NCI-H774 (cell line): ENCODE measurements at places on chromosomes 13 and 19.

DNA sequence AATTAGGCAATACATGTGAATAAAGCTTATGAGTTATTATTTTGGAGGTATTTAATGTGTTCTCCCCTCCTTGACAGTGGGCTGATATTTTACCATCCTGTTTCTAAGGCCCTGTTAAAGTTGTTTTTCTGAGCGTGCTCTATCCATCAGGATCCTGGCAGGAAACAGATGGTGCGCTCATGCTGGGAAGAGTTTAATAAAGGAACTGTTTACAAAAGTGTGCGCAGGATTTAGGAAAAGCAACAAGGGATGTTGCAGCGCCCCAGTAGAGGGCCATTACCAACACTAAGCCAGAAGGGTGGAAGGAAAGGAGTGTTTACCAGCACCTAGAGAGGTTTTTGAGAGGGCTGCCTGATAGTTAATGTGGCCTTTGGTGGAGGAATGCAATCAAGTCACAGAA lies 374.5 kb downstream of the KCNRG start:
- DNase-seq: peak; percentile 12

DNA sequence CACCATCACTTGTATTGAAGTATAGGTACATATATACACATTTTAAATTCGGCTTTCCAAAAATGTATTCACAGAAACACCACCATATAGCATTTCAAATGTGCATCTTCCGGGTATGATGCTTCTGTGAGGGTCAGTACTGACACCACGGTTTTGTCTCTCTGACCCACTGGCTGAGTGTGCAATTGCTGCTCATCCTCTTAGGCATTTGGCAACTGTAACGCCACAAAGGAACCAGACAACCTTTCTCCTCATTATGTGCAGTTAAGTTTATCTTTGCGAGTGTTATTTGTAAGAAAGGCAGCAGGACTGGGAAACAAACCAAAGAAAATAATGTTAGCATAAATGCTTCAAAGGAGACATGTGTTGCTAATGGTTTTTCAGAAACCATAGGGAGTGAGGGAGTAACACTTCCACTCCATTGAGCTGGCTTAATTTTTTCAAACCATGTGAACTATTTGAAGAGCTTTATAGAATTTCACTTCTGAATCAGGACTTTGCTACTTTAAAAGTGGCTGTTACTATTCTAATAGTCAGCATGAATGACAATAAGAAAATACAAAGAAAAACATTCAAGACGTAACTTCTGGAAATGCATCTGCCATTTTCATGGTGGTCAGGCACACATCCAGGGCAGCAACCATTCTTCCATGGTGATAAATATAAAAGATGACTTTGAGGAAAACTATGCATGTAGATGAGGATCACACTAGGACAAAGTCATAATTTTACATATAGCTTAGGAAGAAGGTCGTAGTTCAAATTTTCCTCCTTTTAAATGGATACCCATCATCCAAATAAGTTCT lies 423.3 kb downstream of the MZT1 start:
- no peak for DNase-seq

GRCh38 chr13:25455146-25455545 lies 83.4 kb downstream of the ATP8A2 start:
- DNase-seq: no peak

DNA sequence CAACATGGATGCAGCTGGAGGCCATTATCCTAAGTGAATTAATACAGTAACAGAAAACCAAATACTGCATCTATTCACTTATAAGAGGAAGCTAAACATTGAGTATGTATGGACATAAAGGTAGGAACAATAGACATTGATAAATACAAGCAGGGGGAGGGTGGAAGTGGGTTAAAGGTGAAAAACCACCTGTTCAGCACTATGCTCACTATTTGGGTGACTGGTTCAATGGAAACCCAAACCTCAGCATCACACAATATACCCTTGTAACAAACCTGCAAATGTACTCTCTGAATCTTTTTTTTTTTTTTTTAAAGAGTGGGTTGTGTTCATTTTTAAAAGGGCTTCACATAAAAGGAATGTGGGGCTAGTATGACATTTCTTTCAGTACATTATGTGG lies 26.9 kb upstream of the CPB2 start:
- DNase-seq: no peak

DNA sequence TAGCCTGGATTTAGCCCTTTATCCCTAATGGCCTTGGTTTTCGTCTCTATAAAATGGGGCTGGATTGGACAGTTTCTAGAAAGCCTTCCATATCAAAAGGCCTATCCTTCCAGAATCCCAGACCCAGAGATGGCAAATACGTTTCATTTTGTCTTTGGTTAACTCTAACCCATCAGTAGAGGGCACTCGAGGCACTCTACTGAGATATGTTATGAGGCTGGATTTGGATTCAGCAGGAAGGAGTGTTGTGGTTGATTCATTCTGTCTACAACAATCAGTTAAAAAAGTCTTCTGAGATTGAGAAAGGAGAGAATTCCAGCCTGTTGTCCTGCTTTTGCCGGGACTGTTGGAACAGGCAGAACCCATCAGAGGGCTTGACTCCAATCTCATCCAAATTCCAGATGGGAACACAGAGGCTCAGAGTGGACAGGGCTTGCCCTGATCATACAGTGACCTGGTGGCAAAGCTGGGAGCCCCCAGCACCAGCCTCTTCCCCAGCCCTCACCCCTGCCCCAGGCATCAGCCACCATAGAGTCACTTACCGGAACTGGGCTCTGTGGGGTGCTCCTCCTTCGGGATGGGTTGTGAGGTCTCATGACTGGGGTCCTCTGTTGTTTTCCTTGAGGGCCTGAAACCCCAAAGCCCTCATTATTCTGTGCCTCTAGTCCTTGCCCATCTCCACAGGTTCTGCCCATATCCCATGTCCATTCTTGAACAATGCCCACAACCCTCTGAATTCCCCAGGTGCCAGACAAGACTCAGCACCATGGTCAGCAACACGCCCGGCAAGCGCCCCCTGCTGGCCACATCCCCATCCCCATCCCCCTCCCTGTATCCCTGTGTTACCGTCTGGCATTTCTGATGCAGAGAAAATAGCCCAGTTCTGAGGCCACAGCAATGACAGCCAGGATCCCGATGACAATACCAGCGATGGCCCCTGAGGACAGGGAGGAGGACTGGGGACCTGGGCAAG lies 12.3 kb upstream of the ZNF180 start:
- no peak for DNase-seq

DNA sequence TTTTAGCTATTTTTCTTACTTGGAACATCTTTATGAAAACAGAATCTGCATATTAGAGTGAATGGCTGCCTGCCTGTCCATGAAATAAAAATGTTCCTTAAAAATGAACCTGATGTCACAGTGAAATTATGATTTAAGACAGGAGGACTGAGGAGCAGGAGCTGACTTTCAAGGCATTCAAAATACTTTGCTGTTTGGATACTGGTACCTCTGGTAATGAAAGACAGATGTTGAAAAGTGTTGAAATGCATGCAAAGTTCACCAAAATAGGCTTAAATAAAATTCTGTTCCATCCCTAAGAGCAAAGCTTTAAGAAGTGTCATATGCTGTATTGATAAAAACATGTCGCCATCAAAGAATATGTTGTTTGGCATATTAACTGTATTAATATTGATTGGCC lies 1.7 kb downstream of the ARHGEF7 start:
- no peak for DNase-seq

GRCh38 chr13:62997696-62998095 lies 1582.0 kb upstream of the PCDH20 start:
- no peak for DNase-seq

DNA sequence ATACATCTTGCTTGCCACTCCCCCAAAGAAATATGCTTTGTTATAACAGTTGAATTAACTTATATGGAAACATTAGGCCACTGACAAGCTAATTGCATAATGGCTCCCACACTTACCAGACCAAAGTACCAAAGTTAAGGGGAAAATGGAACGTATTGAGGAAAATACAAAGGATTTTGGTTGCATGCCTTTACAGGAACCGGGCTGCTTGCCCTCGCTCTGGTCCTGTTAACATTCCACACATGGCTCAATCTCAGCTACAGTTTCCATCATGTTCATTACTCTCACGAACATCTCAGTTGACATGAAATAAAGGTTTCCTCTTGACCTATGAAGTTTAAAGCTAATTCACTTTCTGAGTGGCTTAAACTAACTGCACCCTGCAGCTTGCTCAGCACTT lies 220.7 kb upstream of the RXFP2 start:
- DNase-seq: no peak

DNA sequence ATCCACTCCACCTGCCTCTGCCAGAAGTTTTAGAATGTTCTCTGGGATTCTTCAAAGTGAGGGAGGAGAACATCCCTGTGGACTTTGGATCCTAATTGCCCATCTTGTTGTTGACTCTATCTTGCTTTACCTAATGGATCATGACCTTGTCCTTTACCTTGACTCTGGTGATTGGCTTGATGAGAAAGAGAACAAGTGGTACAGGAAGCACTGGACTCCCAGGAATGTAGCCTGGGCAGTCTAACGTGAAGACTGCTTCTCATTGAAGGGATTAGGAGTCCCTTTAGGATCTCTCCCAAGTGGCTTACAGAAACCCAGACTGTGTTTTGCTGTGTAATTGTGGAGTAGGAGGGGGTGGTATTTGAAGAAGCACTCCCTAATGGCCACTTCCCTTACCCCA lies 63.9 kb downstream of the SLC10A2 start:
- no peak for DNase-seq

GRCh38 chr13:106835477-106835876 lies 267.5 kb upstream of the ARGLU1 start:
- no peak for DNase-seq

DNA sequence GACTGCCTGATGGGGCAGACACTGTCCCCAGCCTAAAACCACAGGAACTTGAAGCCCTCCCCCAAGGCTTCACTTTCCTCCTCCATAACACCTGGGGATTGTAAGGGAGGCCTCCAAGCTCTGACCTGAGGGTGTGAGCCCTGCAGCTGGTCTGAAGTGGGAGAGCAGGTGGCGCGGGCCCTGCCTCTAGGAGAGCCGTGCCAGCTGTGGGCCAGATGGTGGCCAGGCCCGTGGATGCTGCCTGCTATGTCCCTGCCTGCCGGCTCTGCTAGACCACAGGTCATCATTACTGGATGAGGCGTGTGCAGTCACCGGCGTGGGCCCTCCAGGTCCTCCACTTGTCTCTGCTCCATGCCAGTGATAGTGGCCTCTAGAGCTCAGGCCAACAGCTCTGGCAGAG lies 3.5 kb upstream of the KLHL26 start:
- peak; percentile 10 for DNase-seq

DNA sequence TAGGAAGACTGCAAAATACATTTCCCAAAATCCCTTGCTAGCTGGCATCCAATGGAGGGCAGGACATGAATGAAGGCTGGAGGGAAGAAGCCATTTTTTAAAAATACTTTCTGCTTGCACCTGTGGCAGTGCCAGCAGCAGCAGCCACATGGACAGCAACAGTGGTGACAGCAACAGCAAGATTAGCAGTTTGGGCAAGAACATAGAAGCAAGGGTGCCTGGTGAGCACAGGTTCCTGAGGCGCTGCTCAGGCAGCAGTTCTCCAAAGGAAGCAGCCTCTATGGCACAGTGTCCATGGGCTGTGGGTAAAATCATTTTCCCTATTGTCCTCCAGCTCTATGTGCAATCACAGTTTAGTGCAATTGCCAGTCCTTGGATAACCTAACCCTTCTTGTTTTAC lies 1.3 kb upstream of the FAM216B start:
- DNase-seq: no peak

GRCh38 chr13:58434943-58435342 lies 803.4 kb downstream of the PCDH17 start:
- no peak for DNase-seq

DNA sequence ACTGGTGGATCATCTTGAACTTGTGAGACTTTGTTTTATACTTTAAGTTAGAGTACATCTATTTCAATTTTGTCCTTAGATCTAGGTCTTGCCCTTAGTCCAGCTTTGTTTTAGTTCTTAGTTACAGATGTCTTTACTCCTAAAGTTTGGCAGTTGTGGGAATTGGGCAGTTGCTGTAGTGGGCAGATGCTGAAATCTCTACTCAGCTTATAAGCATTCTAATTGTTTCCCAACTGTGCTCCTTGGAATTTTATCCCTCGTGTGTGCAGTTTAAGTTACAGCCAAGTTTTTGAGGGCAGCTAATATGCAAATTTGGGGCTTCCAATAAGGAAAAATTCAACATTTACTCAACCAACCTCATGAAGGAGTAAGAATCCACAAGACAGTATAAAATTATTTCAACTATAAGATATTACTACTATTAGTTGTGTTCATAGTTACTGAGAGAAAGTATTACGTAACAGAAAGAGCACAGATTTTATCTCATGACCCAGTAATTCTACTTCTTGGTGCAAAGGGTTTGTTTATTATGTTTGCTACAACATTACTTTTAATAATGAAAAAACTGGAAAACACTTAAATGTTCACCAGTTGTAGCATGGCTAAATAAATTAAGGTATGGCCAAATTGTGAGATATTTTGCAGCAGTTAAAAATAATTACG lies 32.9 kb downstream of the CCDC122 start:
- no peak for DNase-seq

- DNase-seq: no peak
Observed at GRCh38 chr13:93480553-93481106, 254.0 kb downstream of the GPC6 start.

GRCh38 chr19:44816301-44816700 lies 7.4 kb downstream of the BCAM start:
- no peak for DNase-seq

GRCh38 chr19:38213911-38214625 lies 10.0 kb downstream of the DPF1 start:
- DNase-seq: no peak

DNA sequence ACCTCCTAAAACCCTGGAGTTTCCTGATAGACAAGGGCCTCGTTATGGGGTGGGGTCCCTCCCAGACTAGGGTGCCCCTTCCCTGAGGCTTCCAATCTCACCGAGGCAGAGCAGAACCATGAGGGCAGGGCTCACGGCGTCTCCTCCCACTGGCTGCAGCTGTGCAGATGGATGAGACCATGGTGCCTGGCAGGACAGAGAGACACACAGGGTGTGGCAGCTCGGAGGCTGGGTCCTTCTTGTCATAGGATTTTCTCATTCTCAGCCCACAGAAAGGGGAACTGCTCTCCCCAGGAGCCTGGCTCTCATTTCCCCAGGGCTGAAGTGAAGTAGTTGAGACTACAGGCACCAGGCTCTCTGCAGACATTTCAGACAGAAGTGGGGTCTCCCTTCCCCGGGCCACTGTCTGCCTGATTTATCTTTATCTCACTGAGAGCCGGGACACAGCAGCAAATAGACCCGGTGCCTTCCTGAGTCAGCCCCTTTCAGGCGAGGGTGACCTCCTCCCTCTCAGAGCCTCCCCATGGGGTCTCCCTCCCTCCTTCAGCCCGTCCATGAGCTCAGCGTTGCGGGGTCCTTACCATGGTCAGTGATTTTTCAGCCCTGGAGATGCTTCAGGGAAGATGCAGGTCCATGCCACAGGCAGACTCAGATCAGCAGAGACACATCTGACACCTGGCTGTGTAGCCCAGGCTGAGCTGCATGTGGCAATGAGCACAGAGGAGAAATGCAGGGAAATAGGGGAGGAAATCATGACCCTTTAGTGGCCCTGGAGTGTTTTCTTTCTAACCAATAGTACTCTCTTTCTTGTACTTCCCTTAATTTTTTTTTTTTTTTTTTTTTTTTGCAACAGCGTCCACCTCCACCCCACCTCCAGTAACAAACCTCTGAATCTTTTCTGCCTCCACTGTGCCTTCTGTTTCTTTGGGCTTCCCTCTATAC lies at the start of gene LILRA5:
TSS of gene LILRA5 (minus strand) at position 731 of the 942 bp plus-strand sequence. CDS start at position 584, 147 bp downstream.
- DNase-seq: no peak
